NCI-H1930 (cell line): ENCODE measurements at places on chromosomes 3 and 15.

DNA sequence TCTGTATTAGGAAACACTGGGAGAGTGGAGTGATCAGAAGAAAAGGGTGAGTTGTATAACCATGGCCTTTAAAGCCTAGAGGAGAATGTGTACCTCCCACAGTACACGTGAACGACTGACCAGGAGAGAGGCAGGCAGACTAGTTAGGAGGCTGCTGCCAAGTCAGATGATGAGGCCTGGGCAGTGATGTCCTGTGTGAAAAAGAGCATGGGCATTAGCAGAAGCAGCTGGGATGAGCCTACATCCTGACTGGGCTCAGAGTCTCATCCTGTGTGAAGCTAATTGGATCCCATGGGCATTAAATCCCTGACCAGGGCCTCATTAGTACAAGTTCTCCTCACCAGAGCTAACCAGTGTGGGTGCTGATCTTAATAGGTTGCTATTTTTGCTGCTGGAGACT lies 89.1 kb upstream of the SLC2A2 start:
- no peak for DNase-seq

- no peak for DNase-seq
Observed at GRCh38 chr3:128438488-128439072, 28.1 kb downstream of the DNAJB8 start.

DNA sequence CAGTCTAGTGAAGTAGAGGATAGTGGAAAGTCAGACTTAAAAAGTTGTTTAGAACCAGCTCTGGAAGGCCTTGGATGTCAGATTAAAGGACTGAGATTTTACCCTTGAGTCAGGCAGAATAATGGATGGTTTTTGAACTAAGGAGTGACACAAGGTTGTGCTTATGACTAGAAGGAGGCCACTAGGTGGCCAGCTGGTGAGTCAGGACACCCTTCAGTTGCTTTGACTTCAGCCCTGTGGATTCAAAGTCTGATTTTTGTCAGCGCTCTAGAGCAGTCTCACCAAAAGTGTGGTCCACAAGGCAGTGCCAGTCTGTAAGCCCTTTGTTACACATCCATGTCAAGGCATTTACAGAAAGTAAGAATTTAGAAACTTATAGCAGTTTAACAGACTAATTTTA lies 3.8 kb upstream of the GABPB1 start:
- no peak for DNase-seq

DNA sequence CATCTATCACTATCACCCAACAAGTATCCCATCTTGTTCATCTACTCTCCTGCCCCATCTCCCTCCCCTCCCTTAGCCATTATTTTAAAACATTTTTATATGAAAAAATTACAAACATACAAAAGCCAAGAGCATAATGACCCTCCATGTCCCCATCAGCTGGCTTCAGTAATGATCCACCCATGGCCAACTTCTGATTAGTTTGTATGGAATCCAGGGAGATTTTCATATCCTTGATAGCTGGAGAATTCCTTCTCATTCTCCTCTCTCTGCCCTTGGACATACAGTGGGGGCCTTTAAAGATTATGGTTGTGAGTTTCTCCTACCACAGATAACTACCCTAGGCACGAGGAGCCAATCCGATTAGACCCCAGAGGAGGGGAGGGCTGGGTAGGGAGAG lies 40.2 kb downstream of the IRAK2 start:
- no peak for DNase-seq

- peak; percentile 1 for DNase-seq
Observed at GRCh38 chr15:43511012-43511885, 6.2 kb upstream of the MAP1A start.

GRCh38 chr3:130557336-130558035 lies 40.5 kb downstream of the COL6A6 start:
- DNase-seq, result no peak

- DNase-seq, result no peak
Observed at GRCh38 chr15:40091861-40092255, 16.8 kb downstream of the BMF start.

- no peak for DNase-seq
Observed at GRCh38 chr3:181709537-181710279, 2.0 kb upstream of the SOX2 start.

- no peak for DNase-seq
Observed at GRCh38 chr3:81974751-81975150, 213.3 kb upstream of the GBE1 start.

DNA sequence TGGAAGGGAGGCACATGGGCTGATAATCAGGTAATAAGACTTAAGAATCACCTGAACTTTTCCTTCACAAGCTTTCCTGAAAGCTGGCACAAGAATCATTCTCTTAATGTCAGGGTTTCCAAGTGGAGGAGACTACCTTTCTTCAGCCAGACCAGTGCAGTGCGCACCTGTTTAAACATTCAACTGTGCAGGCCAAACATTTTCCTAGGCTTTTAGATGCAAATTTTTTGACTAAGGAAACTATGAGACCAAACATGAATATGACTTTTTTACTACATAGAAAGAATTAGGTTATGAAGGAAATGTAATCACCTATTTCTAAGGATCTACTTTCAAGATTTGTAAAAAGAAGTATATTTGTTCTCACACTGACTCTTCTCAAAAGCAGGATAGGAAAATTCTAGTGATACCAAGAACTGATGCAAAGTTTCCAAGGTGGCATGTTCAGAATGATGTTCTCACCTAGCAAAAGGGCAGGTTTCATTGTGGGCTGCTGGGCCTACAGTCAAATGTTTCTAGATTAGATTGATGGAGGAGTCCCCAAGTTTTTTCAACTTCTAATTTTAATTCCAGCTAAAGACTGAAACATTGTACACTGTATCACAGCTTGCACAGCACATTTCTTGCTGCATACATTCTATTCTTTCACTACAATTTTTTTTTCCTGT lies 339.1 kb downstream of the TIGIT start:
- no peak for DNase-seq

DNA sequence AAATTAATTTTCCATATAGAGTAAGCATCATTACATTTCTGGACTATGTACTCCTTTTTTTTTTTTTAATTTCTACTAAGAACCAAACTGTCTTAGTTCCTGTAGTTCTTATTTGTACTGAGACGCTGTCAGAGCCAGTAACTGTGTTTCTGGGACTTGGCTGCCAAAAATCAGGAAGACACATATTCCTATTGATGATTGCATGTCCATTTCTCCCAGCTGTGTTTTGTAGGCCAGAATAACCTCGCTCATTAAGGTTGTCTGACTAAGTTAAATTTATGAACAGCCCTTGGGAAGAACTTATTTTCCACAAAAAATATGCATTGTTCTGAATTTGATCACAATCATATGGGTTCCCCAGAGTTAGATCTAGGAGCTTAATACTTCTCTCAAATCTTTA lies 29.5 kb downstream of the PLSCR5 start:
- no peak for DNase-seq

DNA sequence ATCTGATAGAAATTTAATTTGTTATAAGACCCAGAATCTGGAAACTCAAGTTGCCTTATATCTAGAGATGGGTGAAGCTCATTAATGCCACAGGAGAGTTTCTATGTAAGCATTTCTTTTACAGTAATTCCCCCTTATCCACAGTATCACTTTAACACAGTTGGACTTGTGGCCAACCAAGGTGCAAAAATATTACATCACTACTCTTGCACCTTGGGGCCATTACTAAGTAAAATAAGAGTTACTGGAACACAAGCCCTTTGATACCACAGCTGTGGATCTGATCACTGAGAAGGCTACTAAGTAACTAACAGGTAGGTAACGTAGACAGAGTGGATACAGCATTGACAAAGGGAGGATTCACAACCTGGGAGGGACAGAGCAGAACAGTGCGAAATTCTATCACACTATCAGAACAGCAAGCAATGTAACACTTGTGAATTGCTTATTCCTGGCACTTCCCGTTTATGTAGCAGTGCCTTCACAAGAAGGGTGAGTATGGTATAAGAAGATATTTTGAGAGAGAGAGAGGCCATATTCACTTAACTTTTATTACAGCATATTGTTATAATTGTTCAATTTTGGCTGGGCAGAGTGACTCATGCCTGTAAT lies 33.9 kb upstream of the TOPBP1 start:
- DNase-seq, result no peak

GRCh38 chr3:186807231-186807630 lies 949 bp upstream of the RFC4 start:
- no peak for DNase-seq

DNA sequence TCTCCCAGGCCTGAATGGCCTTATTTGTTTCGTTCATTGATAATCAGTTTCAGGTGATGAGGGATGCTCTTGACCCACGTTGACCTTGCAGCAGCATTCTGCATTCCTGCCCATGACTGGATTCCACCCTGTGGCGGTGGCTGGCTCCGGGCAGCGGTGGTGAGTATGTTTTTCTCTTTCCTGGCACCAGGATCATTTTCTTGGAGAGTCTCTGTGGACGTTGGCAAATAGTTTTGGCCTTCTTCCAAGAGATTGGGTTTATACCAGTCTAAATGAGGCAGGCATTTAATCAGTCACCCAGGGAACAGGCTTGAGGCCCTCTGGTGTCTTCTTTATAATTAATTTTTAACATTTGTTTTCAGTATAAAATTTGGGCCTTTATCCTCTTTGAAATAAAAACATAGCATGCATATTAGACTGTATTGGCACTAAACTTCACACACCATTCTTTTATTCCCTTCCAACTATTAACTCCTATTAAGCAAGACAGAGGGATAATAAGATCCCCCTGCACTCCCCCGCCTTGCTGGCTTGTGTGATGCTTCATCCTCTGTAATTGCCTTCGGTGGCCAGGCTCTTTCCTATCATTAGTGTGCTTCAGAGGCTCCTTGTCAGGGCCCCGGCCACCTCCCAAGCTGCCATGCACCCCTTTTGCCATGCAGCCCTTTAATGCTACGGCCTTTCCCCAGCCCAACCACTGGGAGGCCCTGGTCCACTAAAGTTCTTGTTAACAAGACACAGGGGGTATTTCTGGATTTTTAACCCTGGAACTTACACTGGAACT lies 176.2 kb upstream of the TOPAZ1 start:
- DNase-seq, result no peak
